Lower leg skin (tissue), 4 donors: ENCODE measurements at places on chromosomes 16 and 17. TPM values are rescaled to one million over a fixed set of nuclear protein-coding genes. Genes with fewer than 3 reads are reported as not detected.

- no peak for DNase-seq
Measured at GRCh38 chr17:76237859-76238313, 2.4 kb downstream of the RNF157 start.

DNA sequence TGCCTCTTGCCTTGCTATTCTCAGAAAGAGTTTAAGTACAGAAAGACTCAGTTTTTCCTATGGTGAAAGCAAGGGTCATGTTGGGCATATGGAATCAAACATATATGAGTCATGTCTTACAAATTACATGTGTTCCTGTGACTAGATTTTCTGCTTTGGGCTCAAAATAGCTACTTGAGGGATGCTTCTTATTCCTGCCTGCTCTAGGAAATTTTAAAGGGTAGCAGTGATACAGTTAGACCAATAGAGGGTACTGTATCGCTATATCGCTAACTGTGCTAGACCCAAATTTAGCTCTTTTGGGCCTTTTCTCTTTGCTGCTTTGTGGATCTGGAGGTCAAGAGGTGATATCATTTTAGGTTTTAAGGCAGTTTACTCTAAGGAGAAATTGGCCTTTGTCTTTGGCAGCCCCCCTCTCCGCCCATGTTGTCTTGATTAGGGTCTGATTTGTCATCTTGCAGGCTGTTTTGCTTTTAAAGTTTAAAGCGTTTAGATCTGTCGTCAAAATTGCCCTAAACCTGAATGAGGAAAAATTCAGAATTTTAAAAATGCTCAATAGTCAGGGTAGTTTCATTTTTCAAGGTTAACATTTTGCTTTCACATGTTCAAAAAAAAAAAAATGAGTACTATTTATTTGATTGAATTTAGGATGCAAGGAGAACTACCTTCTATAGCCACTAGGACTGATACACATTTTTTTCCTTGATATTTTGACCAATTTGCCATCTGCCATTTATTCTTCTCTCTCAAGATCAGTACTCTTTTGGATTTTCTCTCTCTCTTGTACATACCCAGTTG lies 8.8 kb downstream of the NFATC3 start:
- no peak for DNase-seq

DNA sequence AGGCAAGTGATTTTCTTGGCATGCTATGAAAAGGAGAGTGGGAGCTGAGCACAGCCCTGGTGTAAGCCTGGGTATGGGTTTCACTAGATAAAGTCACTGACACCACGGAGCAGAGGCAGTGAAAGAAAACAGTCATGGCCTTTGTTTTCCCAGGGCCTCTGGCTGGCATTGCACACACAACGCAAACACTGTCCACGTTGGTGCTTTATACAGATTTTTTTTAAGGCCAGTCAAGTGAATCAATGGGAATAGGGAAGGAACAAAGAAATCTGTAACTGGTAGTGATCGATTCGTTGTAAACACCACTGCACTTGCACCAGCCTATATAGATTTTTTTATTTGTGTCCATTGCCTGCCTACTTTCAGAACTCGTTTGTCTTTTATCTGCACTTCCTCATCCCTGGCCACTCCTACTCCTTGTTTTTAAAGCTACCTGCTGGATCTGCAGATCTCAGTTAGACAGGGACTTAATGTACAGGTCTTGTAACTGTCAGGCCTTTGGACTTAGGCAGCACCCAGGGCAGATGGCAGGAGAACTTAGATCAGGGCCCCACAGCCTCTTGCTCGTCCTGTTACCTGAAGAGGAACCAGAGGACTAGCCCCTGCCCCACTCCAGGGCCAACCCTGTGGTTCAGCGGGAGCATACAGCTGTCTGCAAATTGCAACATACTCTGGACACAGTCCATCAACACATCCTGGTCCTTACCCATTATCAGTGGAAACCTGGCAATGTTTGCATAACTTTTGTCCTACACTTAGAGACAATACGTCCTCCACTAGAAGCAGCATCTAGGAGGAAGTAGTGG lies 10.6 kb upstream of the TMIGD1 start:
- DNase-seq = no peak

- DNase-seq = no peak
Measured at GRCh38 chr16:46650254-46650623, 29.1 kb upstream of the SHCBP1 start.

The SPHK1 gene
- 16.3 TPM for total RNA-seq
